Cardiac muscle cell (in vitro differentiated cells and primary cell): ENCODE measurements at places on chromosomes 2 and 18. TPM values are rescaled to one million over a fixed set of nuclear protein-coding genes. Genes with fewer than 3 reads are reported as not detected.

PUM2 gene
- 18.4 and 20.1 TPM in 2 replicates for polyA plus RNA-seq

FHL2 gene
- 612 and 1,543 TPM in 2 replicates for polyA plus RNA-seq

RAB27B gene
- polyA plus RNA-seq = 0.59 and 0.71 TPM in 2 replicates

RTP5 gene
- not detected in 2 replicates for polyA plus RNA-seq

INPP5D gene
- 1.7 and 4.5 TPM in 2 replicates for polyA plus RNA-seq

PCARE gene
- polyA plus RNA-seq = 0.34 TPM in 1 of 2 replicates, not detected in the other

NETO1 gene
- polyA plus RNA-seq = 2.8 and 5.8 TPM in 2 replicates

COBLL1 gene
- polyA plus RNA-seq = 19.6 and 30.6 TPM in 2 replicates

ITGAV gene
- polyA plus RNA-seq = 39.4 and 44.4 TPM in 2 replicates

SIX3 gene
- not detected in 2 replicates for polyA plus RNA-seq

KCNIP3 gene
- polyA plus RNA-seq = 1.2 and 2.6 TPM in 2 replicates

TMEFF2 gene
- polyA plus RNA-seq = 0.31 and 1.3 TPM in 2 replicates

CENPA gene
- polyA plus RNA-seq = 5.1 and 51.8 TPM in 2 replicates

KIAA1328 gene
- 3.8 and 6.3 TPM in 2 replicates for polyA plus RNA-seq
